Mucosa of descending colon (tissue), 3 donors: ENCODE measurements at places on chromosomes 11 and 22. TPM values are rescaled to one million over a fixed set of nuclear protein-coding genes. Genes with fewer than 3 reads are reported as not detected.

C11orf42 gene
- total RNA-seq: not detected

TMEM191C gene
- 2.1 TPM for total RNA-seq

- DNase-seq: no peak
Observed at GRCh38 chr11:32326522-32326921, 108.8 kb downstream of the WT1 start.

DNA sequence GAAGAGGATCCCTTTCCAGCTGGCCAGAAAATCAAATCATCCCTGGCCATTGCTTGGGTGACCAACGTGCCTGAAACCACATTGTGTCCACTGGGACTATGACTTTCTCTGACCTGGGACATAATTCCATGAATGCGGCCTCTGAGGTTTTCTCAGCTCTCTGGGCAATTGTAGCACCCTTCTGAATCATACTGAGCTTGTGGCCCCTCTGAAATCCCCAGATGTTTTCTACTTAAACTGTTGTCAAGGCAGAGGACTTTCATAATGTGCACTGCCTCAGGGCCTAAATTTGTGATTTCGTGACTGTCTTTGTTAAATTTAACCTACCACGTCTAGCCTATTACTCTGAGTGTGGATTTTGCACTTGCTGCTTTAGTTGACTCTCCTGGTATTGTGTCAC, 321.1 kb upstream of the PLET1 start:
- no peak for DNase-seq

GRCh38 chr11:46120346-46121300, 631 bp downstream of the PHF21A start:
- DNase-seq: peak; percentile 67

GRCh38 chr11:35151241-35151640, 12.3 kb downstream of the CD44 start:
- no peak for DNase-seq

DNA sequence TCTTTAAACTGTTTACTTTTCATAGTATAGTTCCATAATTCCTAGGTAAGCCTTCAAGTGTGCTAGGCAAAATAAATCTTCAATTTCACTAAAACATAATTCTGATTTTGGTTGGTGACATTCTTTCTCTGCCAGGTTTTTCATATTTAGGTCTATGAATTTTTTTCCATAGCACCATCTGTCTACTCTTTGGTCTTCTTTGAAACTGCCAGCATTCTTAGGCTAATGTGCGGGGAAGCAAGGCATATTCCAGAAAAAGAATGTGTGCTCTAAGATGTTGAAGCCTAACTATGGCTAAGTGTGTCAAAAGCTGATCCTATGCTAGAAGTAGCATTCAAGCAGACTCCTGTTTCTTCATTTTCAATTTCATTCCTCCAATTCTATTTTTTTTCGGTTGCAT, 213.9 kb upstream of the C11orf87 start:
- DNase-seq: no peak

DNA sequence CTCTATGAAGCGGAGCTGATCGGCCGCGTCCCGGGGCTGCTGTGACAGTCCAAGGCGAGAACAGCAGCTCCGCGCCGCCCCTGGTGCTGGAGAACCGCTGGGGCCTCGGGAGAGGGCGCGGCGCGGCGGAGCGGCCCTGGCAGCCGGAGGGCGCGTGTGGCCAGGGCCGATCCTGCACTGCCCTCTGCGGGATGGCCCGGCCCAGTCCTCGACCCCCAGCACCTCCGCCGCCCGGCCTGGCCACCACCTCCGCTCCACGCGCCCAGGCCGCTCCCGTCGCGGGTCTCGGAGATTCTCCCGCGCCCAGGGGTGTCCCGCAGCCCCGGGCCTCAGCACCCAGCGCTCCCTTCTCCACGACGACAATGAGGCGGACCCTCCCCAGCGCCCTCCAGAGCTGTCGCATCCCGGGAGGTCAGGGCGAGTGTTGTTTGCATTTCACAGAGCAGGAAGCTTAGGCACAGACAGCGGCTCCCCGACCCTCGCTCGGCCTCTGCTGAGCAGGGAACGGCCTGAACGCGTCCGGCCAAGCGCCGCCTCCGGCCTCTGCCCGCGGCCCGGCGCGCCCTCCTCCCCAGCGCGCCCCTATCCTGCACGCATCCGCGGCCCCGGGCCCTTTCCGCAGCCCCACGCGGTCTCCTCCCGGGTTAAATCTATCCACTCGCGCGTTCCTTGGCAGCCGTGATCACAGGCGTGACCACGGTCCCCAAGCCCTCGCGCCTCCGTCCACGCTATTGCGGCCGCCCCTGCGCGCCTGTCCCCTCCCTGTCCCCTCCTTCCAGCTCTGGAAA, 109.7 kb downstream of the WNT7B start:
- DNase-seq: no peak

- DNase-seq: peak; percentile 67
Observed at GRCh38 chr22:39117585-39118191, 20.6 kb downstream of the APOBEC3H start.

- no peak for DNase-seq
Observed at GRCh38 chr22:36117053-36117554, 43.5 kb downstream of the APOL3 start.
